ENCODE measurements at places on chromosomes 6 and 20. TPM values are rescaled to one million over a fixed set of nuclear protein-coding genes. Genes with fewer than 3 reads are reported as not detected.

- DNase-seq, result no peak
Measured at GRCh38 chr20:52880259-52880658, 91.9 kb upstream of the TSHZ2 start.

GRCh38 chr6:122890250-122890649, 101.2 kb downstream of the SMPDL3A start:
- no peak for DNase-seq

GRCh38 chr20:50583442-50584150, 73.4 kb downstream of the PTPN1 start:
- DNase-seq, result no peak

DNA sequence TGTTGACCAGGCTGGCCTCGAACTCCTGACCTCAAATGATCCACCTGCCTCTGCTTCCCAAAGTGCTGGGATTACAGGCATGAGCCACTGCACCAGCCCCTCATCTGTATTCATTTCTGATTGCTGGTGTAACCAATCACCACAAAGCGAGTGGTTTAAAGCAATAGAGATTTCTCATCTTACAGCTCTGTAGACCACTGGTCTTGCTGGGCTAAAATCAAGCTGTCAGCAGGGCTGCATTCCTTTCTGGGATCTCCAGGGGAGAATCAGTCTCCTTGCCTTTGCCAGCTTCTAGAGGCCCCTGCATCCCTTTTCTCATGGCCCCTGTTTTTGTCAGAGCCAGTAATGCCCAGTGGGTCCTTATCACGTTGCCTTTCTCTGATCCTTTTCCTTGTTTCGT, 49.9 kb upstream of the PMEPA1 start:
- DNase-seq, result no peak

DNA sequence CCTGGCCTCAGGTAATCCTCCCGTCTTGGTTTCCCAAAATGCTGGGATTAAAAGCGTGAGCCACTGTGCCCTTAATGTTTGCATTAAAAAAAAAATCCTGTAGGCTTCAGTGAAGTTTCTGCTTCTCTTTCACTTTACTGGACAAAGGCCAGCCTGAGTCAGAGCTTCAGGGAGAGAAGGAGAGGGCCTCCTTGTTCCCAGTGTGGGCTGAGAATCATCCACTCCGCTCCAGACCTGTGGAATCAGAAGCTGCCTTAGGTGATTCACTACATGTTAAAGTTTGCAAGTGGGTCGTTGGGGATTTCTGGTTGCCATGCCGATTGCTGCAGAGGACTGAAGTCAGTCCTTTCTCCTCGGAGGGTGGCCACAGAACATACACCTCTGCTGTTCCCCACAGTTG, 113.3 kb upstream of the EEF1E1 start:
- DNase-seq, result no peak

- DNase-seq, result no peak
Measured at GRCh38 chr20:44160133-44160532, 26.9 kb downstream of the JPH2 start.

DNA sequence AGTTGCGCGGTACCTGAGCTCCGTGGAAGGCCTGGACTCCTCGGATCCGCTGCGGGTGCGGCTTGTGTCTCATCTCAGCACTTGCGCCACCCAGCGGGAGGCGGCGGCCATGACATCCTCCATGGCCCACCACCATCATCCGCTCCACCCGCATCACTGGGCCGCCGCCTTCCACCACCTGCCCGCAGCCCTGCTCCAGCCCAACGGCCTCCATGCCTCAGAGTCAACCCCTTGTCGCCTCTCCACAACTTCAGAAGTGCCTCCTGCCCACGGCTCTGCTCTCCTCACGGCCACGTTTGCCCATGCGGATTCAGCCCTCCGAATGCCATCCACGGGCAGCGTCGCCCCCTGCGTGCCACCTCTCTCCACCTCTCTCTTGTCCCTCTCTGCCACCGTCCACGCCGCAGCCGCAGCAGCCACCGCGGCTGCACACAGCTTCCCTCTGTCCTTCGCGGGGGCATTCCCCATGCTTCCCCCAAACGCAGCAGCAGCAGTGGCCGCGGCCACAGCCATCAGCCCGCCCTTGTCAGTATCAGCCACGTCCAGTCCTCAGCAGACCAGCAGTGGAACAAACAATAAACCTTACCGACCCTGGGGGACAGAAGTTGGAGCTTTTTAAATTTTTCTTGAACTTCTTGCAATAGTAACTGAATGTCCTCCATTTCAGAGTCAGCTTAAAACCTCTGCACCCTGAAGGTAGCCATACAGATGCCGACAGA, 9.9 kb downstream of the HEY2 start:
- DNase-seq, result no peak

DNA sequence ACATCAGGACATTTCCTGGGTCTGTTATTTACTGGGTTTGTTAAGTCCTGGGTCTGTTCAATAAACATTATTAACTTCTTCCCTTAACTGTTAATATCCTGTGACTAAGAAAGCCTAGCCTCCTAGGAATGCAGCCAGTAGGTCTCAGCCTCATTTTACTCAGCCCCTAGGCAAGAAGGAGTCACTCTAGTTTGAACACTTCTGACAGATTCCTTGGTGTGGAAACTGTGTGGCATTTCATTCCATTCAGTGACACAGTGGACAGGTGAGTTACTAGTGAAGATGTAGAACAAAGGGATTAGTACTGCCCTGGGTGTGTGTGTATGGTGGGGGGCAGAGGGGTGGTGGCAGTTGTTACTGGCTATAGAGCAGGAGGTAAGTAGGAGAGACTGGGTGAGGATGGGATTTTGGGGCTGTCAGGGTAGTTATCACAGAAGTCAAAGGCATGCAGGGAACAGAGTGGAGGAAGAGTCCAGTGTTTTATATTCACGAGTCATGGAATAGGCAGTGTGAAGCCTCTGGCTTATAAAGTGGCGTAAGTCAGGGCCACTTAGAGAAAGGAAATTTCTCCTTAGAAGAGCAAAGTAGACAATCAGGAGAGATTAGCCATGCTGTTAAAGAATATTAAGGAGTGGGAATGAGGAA, 28.4 kb downstream of the RNF182 start:
- peak; percentile 1 for DNase-seq

DNA sequence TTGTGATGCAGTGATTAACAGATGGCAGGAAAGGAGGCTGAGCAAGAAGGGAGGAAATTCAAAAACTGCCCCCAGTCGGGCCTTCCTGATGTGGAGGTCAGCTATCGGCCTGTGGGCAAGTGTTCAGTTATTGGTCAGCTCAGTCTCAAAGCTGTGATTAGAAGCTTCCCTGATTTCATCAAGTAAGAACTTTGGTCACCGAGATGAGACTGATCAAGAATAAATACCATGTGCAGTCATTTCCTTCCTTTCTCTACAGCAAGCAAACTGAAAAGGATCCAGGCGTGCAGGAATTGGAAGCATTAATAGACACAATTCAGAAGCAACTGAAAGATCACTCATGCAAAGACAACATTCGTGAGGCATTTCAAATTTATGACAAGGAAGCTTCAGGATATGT, 69.7 kb downstream of the EFHC1 start:
- no peak for DNase-seq

- no peak for DNase-seq
Measured at GRCh38 chr6:15619330-15619729, 43.5 kb downstream of the DTNBP1 start.

DNA sequence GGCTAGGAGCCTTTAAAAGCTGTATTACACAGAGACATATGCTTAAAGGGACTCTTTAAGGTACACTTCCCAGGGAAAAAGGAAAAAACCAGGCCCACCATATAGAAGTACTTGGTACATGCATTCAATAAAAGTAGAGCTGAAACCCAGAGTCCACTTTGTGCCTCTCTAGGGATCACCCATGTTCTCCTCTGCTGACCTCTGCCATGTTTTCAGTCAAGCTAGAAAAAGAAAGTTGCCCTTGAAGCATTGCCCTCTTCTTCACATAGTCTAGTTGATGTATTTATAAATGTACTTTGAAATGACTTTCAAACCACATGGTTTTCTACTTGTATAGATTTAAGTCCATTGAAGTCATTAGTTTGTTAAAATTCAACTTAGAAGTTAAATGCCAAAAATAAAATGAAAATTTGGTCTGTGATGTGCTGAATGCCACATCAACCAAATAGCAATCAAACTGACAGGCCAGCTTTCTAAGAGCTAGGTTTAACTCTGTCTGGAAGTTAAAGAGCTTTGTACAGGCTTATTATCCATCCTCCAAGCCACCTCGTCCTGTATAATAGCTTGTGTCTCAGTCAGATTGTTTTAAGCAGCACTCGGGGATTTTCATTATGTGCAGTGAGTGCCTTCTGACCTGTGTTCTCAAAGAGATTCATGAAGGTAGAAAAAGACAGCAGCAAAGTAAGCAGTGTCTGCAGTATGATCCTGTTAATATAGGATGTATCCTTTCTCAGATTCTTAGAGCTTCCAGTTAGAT, 238.6 kb upstream of the PLN start:
- DNase-seq, result no peak

DNA sequence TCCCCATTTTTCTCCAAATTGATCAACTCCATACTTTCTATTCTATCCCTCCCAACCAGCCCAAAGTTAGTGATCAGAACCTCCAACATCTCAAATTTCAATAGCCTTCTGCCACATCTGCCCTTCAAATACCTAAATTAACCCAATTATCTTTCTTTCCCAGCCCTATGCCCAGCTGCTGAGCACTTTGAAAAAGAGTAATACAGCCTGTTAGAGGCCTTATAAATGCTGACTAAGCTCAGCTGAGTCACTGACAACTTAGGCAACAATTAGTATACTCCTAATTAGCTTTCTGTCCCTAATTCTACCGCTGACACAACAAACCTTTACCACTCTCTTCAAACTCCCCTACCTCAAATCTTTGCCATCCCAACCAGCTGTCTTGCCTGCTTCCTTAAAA, 23.5 kb downstream of the RUNX2 start:
- no peak for DNase-seq

DNA sequence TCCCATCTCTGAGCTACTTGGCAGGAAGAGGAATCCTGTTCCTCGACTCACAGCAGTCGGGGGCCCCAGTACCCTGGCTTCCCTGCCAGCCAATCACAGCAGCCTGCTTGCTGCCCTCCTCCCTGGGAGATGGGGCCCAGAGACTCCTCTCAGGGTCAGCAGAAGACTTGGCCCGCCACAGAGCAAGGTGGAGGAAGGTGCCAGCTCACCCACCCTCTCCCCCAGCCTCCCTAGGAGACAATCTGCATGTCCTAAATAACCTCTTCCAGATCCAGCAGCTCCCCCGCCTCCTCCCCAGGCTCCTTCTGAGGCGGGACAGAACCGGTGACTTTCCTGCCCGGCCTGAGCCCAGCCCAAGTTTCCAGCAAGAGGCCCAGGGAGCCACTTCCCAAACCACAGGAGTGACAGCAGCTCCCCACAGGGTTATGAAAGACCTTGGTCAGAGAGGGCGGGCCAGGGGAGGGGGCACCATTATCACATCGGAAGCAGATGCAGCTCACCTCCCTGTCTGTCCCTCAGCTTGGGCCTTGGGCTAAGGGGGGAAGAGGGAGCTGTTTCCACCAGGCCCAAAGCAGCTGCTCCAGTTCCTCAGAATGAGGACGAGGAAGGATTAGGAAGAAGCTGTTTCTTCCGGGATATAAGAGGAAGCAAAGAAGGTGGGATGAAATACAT, 2.3 kb downstream of the CCND3 start:
- no peak for DNase-seq

DNA sequence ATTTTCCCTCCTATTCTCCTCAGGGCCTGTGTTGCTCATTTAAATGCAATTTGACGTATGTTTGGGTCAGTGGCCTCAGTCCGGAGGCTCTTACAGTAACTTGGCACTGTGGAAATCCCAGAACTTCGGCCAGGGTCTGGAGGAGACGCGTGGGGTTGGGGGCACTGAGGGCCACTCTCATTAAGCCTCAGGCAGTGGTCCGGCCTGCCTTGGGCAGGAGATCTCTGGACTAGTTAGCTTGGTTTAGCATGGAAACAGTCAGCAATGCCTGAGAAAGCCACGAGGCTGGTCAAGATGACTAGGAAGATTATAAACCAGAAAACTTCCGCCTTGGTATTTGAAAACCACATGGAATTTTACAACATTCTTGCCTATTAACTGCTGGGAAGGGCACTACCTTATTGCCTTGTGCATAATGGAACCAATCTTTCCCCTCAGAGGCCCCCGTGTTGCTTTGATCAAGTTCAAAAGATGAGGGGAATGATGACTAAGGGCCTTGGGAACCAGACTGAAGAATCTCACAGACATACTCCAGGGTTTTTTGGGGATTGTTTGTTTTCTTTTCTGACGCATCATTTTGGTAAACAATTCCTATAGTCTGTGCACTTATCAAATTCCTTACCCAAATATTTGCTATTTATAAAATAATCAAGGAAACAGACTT, 206.0 kb upstream of the PREP start:
- peak; percentile 93 for DNase-seq

DNA sequence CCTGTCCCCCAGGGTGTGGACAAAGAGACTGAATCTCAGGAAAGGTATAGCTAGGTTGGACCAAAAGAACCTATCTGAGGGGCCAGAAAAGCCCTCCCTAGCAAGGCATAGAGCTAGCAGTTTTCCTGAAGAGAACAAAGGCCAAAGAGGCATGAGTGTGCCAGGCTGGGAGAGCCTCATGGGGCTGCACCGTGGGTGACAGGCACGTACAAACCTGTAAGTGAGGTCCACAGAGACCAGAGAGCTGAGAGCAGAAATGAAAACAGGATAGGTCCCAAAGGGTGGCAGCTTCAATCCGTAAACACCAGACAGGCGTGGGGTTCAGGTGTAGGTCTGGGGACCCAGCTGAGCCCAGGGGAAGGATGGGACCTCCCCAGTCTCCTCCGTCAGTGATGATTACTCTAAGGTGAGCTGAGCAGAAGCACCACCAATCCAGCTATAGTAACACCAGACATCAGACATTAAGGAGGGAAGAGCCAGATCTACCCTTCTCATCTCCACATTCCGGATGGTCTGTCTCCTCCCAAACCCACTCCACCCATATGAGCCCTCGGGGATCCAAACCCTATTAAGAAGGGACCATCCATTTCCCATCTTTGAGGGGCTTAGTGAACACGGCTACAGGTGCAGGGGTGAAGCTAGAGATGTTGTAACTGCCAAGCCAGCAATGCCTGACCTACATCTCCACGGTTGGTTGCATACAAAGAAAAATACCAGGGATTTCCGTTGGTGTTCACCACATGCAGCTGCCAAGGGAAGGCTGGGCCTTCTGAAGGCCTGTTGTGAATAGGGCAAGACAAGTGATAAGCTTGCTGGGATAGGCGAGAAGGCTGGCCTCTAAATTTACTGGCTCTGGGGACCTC, 38.3 kb downstream of the BCL2L1 start:
- no peak for DNase-seq

DNA sequence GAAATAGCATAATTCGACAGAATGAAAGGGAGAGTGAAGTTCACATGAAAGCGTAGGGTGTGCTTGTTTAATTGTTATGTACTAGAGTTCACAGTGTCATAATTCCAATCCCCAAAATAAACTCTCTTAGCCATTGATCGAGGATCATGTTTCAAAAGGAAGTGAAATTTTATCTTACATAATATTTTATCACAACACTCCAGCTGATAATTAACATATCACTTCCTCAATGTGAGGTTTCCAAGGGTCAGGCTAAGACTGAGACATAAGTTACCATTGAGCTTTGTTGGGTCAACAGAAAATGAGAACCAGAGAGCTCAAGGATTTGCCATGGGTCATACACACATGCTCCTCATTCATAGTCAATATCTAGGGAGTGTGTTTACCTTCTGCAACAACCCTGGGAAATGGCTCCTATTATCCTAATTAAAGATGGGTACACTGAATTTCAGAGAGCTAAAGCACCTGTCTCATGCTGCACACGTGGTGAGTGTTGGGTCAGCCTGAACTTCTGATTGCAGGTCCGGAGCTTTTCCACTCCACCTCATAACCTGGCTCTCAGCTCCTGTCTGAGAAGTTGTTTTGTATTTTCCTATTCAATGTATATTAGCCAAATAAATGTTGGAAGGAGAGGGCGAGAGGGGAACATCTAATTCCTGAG, 3.0 kb downstream of the GSTA2 start:
- no peak for DNase-seq

RSPH4A gene
- polyA plus RNA-seq, result 0.09 TPM

HAO1 gene
- polyA plus RNA-seq, result not detected

RPS6KA2 gene
- 76.6 TPM for polyA plus RNA-seq

MUC22 gene
- polyA plus RNA-seq, result not detected
